ENCODE measurements at places on chromosomes 2 and 18.

DNA sequence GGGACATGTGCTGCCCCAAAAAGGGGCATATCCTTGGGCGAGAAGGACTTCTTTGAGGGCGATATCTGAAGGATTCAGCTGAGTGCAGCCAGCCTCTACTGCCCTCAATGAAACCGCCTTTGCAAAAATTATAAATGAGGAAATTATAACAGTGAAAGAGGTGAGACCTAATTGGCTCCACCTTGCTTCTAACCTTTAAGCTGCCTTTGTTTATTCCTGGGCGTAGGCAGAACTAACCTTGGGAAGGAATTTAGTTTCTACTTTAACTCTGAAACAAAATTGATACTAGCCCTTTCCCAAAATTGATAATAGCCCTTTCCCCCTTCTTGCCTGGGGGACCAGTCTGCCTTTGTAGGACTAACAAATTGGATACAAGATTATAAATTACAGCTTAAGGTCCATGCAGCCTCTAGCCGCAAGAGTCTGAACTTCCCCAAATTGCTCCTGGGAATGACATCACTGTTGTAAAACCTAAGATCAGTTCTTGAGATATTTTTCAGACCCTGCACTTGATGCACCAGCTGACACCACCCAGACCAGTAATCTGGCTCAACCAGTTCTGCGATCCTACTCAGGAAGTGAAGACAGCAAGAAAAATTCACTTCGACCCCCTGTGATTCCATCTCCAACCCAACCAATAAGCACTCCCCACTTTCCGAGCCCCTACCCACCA is 36.0 kb upstream of the ASAP2 start:
- no peak for DNase-seq

DNA sequence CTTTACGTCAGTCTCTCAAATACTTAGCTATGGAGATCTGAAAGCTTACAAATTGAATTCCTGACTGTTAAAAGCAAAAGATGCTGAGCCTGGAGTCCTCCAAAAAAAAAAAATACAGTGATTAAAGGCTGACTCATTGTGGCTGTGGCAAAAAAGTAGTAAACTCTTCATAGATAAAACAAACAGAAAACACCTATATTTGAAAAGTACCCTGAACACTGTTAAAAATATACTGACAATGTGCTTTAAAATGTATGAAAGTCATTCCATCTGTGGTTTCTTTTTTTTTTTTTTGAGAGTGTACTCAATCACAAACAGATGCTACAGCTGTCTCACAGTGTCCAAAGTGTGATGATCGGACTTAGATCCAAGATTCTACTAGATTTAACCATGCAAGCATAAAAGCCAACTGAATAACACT is 267.6 kb upstream of the CYP26B1 start:
- no peak for DNase-seq

DNA sequence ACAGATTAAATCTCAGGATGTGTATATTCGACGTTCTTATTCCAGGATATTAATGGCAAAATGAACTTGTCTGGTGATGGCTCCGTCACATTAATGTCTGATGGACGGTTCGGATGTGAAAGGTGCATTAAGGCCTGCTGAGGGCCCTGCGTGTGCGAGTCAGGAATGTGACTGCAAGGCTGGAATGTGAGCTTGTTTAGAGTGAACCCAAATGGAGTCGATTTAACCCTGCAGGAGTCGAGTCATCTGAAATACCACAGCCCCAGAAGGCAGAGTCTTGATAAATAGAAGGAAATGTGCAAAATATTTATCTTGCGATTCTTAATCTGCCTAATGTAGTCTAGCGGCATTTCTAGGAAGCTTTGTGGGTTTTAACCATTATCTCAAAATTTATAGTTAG is 44.3 kb downstream of the RDH14 start:
- no peak for DNase-seq

DNA sequence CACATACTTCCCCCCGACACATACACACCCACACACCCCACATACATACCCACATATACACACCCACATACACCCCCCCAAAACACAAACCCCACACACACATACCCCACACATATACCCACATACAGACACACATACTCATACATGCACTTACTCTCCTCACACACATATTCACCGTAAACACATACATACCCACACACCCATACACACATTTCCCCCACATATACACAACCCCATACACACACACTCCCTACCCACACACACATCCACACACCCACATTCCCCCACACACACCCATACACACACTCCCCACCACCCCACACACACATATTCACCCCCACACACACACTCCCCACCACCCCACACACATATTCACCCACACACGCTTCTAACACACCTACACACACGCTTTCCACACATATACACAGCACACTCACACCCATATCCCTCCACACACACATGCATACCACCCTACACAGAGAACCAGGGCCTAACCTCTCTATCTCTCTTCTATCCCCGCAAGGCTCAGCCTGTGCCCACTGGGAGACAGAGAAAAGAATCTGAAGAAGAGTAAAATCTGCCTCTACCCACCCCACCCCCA is 182.4 kb upstream of the ETAA1 start:
- no peak for DNase-seq
